NCI-H146 (cell line): ENCODE measurements at places on chromosomes 11 and 22.

- no peak for DNase-seq
Measured at GRCh38 chr11:112354364-112354763, 93.7 kb upstream of the PLET1 start.

DNA sequence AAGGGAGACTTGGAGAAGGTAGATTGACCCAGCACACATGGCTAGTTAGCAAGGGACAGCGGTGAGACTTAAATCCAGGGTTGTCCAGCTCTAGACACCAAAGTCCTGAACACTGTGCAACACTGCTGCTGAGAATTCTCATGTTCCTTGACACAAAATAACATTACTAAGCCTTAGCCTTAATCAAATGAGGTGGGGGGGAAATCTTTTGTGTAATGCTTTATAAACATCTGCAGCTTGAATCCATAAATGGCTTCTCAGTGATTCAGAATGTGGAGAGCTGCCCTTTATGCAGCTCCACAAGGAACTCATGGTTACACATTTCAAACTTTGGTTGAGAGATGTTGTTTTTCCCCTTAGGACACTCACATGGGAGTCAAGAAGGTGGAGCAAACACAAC lies 80.0 kb downstream of the CD44 start:
- no peak for DNase-seq

GRCh38 chr11:61065955-61066638 lies 36.2 kb upstream of the CD5 start:
- DNase-seq, result no peak

DNA sequence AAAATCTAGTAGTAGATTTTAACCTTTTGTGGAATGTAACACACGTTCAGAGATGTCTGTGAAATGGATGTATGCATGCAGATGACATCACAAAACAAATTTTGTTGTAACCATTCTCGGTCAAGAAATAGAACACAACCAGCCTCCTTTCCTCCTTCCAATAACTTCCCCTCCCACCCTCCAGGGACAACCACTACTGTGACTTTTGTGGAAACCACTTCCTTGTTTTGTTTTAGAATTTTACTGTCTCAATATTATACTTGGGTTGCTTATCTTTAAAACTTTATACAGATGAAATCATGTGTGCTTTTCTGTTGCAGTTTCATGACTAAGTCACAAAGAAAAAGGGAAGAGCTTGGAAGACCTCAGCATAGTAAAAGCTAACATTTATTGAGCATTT lies 189.4 kb upstream of the NCAM1 start:
- DNase-seq, result no peak

DNA sequence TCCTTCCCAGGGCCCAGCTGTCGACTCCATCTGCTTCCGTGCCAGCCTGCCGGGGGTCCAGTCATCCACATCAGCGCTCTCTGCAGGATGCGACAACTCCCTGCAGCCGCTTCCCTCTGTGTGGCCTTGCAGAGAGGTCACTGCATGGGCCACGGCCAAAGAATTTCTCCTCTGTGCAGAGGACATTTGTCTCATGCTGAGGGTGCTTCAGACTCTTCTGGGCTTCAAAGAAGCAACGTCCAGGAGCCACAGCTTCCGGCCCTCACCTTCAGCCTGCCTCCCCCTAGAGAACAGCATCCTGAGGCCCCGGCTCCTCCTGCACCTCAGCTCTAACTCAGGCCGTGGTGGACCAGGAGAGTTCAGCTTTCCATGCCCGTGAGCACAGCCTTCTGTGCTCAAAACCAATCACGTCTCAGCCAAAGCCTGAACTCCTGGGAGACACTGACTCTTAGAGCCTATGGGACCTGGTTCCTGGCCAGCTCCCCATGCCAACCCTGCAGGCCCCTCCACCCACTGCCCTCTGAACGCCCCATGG lies 258.9 kb downstream of the BRD1 start:
- DNase-seq, result no peak

- DNase-seq, result no peak
Measured at GRCh38 chr11:96332126-96332771, 10.7 kb downstream of the MAML2 start.

GRCh38 chr22:37643225-37643847 lies 3.9 kb downstream of the SH3BP1 start:
- peak; percentile 32 for DNase-seq

DNA sequence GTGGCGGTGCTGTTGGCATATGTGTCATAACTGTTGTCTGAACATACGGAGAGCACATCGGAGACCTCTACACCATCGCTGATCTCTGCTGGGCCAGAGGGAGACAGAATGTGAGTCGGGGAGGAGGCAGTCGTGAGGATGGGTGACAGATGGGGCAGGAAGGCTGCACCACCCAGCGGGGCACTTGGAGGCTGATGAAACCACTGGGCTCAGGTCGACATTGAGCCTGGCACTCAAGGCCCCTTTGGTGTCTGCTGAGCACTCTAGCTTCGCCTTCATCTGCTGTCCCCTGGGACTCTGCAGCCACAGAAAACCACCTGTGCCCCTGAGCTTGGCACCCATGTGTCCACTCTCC lies 2.5 kb upstream of the KLHL35 start:
- no peak for DNase-seq

GRCh38 chr11:10498426-10499250 lies 42.3 kb downstream of the RNF141 start:
- no peak for DNase-seq

DNA sequence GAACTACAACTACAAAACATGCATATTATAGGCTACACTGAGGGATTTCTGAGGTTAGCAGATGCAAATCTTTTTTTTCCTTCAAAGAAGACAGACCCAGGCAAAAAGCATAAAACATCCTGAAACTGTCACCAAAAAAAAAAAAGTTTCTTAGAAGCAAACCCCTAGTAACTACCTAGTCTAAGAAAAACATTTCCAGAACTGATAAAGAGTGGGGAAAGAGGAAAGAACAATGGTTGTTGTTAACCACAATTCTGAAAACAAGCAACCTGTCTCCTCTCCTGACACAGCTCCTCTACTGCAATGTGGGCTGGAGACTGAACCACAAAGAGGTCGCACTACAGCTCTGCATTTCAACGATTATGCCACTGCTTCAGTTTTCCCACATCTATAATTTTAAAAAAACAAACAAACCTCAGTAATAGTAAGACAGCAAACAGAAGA lies 15.0 kb downstream of the DENND5A start:
- DNase-seq, result no peak

GRCh38 chr11:71498091-71498490 lies 29.0 kb upstream of the KRTAP5-7 start:
- DNase-seq, result no peak

- no peak for DNase-seq
Measured at GRCh38 chr22:45120931-45121330, 42.8 kb upstream of the NUP50 start.

DNA sequence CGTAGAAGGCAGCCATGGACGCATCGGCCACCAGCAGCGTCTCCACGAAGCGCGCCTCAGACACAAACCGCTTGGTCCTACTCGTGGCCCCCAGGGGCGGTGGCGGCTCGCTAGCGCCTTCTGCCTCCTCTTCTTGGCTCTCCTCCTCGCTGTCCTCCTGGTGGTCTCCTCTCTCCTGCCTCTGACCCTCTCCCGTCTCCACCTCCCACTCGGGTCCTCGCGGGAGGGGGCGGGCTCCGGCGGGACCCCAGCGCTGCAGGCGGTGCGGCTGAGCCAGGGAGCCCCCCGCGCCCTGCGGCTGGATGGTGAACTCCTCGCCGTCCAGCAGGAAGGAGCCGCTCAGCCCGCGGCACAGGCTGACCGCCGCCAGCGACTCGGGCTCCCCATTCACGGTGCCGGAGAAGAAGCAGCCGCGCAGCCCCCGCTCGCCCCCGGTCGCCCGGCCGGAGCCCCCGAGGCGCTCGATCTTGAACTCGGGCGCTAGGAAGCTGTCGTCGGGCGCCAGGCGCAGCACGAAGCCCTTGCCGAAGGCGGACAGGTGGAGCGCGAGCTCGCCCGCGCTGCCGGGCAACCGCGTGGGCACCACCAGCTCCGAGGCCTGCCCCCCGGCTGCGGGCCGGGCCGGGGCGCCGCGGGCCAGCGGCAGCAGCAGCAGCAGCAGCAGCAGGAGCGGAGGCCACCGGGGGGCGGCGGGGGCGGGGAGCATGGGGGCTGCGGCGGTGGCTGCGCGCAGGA lies 661 bp downstream of the ADAMTS8 start:
- peak; percentile 33 for DNase-seq
